ENCODE measurements at places on chromosomes 3 and 15. TPM values are rescaled to one million over a fixed set of nuclear protein-coding genes. Genes with fewer than 3 reads are reported as not detected.

GRCh38 chr15:74303741-74304309, 63.6 kb downstream of the CYP11A1 start:
- DNase-seq = no peak

- peak; percentile 30 for DNase-seq
Measured at GRCh38 chr15:62299541-62299940, 134.5 kb upstream of the C2CD4B start.

DNA sequence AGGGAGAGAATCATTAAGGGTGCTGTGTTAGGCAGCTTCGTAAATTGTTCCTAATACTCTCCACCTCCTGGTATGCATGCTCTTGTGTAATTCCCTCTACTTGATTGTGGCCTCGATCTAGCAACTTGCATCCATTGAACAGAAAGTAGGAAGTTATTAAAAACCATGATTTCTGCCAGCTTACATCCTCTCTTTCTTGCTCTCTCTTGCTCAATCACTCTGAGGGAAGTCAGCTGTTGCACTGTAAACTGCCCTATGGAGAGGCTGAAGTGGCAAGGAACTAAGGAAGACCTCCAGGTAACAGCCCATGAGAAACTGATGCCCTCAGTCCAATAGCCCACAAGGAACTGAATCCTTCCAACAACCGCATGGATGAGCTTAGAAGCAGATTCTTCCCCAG, 92.6 kb downstream of the ERC2 start:
- no peak for DNase-seq

DNA sequence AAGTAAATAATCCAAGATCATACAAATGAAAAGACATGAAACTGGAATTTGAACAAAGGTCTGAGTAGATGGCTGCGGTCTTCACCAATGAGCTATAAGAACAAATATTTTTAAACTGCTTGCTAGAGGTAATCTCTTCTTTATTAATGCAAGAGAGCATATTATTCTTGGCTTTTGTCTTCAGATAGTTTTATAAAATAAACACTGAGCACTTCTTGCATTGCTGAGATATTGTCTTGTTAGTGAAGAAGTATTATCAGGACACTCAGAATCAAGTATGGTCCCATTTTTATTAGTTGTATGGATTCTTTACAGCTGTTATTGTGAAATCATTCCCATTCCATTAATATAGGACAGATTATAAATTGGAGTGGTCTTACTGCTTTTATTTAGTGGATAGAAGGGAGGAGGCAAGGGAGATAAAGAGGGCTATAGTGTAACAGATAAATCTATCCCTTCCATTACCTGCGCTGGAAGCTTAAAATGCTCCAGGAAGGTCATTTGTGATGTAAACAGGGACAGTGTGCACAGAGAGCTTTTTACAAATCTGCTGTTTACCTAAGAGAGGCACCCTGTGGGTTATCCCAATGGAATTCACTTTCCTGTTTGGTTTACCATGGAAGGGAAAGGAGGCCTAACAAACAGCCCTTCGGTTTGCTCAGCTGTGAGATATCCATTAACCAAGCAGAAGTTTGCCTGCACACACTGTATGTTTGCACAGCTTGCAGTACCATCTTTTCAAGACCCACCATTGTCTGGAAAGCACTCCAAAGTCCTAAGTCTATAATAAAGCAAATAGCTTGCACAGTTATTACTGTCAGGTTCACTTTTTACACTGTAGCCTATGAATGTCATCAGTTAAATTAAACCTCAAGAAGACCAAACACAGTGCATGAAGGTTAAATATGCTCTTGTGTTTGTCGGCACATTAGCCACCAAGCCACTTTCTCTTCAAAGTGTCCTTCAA, 347.7 kb upstream of the TGFBR2 start:
- no peak for DNase-seq

DNA sequence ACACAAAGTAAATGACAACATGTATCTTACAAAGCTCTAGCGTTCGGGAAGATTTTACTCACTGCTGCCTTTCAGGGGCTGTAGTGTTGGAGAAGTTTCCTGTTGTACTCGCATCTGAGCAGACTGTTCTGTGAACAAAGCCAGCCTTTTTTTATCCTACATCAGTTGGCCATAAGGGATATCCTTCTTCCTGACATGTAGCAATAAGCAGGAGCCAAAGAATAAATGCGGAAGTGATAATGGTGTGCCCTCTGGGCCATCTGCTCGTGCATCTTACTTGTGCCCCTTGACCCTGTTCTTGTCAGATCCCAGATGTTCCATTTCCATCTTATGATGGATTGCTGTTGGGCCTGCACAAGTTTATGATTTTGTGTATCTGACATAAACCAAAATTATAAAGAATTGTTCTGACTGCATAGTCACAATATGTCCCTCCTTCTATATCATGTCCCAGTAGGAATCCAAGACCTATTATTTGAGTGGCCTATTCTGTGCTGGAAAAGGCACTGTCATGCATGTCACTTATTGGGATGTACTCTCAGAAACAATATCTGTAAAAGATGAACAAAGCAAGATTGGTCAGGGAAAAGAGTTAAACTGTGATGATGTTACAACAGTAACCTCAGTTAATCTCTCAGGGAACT, 631.3 kb downstream of the NSUN3 start:
- no peak for DNase-seq

DNA sequence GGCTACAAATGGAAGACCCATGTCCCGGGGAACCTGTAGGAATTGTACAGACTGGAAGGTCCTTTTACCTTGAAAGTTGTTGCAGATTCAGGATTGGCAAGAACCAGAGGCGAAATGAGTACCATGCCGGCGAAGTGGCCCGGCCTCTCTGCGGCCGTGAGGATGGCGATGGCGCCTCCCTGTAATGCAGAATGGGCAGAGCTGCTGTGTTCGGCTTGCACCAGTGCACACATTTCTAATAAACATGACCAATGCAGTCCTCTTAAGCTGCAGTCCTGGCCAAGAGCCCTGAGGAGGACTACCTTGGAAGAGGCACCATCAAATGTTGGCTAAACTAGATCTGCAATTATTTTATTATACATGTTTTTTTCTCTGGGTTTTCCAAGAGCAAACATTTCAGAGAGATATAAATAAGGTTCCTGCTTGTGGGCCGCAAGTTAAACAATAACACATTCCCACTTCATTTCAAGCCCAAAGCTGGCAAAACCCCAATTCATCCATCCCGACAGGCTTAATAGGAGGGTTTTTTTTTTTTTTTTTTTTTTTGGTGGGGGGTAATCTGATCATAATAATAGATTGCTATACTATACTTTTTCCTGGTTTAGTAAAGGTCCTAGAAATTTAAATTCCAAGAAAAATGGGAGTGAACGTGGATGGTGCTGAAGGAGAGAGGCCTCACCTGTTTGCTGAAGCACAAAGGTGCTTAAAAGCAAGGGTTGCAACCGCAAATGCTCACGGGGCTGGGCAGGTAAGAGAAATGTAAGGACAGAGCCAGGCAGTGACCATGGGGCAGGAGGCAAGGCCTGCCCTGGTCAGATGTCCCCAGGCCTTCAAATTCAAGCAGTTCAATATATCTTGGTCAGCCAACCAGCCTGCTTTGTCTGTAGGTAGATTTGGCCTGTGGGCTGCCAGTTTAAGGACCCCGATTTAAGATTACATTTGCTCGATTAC, 48.5 kb downstream of the ABTB1 start:
- no peak for DNase-seq

GRCh38 chr15:80735344-80735743, 40.2 kb downstream of the ABHD17C start:
- DNase-seq = no peak

The TP63 gene
- total RNA-seq = 0.56 TPM

The FRMD4B gene
- total RNA-seq = 29.4 TPM

DNA sequence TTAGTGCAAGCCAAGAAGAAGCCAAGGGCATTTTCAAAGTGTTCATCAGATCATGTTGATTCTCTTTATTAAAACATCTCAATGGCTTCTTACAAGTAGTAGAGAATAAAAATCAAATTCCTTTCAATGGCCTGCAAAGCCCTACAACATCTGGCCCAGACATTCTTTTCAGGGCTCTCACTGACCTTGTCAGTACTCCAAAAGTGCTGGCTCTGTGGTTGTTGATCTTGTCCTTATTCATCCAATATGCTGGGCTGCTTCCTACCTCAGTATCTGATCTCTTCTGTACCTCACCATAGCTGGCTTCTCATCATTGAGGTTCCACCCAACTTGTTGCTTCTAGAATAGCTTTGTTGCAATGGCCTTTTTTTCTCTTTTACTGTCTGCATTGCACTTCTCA, 74.0 kb upstream of the SAMMSON start:
- DNase-seq = no peak

The TRNT1 gene
- total RNA-seq = 19.3 TPM

DNA sequence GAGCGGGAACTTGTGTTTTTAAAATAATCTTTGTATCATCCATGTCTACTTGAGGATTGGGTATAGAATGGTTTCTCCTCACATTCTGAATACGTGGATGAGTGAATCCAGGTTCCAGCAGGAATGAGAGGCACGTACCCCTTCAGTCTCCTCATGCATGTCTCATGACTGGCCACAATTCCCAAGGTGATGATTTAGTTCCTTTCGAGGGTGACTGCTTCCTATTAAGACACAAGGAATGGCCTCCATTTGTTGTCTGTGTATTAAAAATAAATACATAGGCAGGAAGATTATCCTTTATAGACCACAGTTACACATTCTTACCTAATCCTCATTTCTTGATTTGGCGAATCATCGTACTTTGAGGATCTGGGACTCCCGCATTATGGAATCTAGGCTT, 217.0 kb upstream of the LRIG1 start:
- no peak for DNase-seq

GRCh38 chr3:64080616-64081234, 57.4 kb upstream of the PSMD6 start:
- DNase-seq = no peak

The SCG5 gene
- total RNA-seq = 0.47 TPM

DNA sequence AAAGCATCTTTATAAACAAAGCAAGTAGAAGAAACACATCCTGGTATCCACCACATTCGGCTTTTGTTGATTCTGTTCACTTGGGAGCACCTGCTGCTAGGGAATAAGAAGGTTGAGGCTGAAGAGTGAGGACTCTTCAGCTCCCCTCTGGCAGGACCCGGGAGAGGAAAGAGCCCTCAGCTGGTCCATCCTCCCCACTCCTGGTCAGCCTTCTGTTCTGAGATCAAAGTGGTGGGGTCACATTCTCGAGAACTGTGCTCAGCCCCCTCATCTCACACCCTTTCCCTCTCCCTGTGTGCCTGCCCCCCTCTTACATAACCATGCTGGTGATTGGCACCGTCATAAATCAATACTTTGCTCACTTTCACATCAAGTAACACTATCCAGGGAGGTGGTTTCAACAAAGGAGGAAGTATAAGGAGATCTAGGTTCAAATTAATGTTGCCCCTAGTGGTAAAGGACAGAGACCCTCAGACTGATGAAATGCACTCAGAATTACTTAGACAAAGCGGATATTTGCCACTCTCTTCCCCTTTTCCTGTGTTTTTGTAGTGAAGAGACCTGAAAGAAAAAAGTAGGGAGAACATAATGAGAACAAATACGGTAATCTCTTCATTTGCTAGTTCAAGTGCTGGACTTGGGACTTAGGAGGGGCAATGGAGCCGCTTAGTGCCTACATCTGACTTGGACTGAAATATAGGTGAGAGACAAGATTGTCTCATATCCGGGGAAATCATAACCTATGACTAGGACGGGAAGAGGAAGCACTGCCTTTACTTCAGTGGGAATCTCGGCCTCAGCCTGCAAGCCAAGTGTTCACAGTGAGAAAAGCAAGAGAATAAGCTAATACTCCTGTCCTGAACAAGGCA, at the start of gene NR1I2:
Gene NR1I2 (plus strand): TSS at position 772 of the 869 bp plus-strand sequence.
- DNase-seq = no peak

The TICRR gene
- 0.23 TPM for total RNA-seq

DNA sequence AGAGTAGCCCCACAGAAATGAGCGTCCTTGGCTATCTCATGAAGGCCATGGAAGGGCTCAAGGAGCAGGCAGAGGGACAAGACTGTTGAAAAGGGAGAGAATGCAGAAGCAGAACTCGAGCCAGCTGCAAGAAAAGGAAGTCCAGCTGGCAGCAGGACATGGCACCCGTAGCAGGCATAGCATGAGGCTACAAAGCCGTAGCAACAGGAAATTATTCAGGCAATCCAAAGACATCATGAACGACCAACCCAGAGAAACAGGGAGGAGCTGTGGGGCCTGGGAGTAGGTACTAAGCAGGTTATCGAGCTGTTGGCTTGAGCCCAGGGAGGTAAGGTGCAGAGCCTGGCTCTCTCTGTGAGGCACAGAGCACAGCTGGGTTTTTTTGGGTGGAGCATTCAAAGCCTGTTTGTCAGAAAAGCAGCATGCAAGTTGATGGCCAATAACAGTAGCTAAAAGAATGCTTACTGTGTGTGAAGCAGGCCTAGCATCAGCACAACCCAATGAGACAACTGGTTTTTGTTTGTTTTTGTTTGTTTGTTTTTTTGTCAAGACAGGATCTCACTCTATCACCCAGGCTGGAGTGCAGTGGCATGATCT, 144.0 kb upstream of the SMAD3 start:
- peak; percentile 81 for DNase-seq

DNA sequence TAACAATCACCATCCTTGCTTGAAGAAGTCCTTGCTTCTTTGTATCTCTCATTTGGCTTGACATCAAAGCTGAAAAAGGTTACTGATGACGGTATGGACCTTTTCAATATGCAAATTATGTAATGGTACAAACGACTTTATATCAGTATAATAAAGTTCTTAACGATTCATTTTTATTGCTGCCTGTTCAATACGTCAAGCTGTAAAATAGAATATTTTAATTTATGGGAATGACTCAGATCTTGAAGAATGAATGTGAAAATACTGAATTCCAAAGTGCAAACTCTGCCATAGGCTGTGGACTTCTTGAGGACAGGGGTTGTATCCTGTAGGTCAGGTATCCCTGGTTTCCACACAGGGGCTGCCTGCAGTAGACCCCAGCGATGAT, 156.2 kb downstream of the PLCL2 start:
- no peak for DNase-seq

The PLD1 gene
- total RNA-seq = 49.0 TPM

DNA sequence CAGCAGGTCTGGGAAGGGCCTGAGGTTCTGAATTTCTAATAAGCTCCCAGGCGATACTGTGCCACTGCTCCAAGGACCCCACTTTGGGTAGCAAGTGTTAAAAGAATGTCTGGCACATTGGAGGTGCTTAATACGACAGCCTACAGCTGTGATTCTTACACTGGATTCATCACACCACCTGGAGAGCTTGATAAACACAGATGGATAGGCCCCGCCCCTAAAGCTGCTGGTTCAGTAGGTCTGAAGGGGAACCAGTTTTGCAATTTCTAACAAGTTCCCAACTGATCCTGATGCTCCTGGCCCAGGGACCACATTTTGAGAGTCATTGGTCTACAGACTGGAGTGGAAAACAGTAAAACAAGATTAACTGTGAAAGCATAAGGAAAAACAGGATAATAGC, 124.8 kb upstream of the ST8SIA2 start:
- DNase-seq = no peak

DNA sequence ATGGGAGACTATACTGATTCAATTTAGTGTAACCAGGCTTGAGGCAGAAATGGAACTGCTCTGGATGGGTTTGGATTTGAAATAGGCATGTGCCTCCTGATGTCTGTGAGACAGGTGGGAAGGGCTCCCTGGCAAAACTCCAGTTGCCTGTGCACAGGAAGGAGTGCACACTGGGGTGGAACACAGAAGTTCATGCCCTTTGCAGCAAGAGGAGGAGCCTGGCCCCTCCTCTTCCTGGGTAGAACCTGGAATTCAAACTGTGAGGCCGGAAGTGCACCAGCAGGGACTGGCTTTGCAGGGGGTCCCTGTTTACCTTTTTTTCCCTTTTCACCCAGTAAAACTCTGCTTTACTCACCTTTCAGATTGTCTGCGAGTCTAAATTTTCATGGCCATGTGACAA, 99.9 kb downstream of the GMPS start:
- no peak for DNase-seq

The CYB561D2 gene
- 10.0 TPM for total RNA-seq

All from right cardiac atrium (tissue), 5 donors.